H7 (cell line): ENCODE measurements at places on chromosomes 1 and 21. TPM values are rescaled to one million over a fixed set of nuclear protein-coding genes. Genes with fewer than 3 reads are reported as not detected.
A peak's percentile ranks its signal among the peaks of the same experiment; 100 is the strongest.

- peak; percentile 75 for DNase-seq
Observed at GRCh38 chr1:21663951-21664805, 5.0 kb downstream of the RAP1GAP start.

- DNase-seq: no peak
Observed at GRCh38 chr1:177650947-177651346, 318.9 kb downstream of the SEC16B start.

CD48 gene
- total RNA-seq: 0.74 and 2.2 TPM in 2 replicates

DNA sequence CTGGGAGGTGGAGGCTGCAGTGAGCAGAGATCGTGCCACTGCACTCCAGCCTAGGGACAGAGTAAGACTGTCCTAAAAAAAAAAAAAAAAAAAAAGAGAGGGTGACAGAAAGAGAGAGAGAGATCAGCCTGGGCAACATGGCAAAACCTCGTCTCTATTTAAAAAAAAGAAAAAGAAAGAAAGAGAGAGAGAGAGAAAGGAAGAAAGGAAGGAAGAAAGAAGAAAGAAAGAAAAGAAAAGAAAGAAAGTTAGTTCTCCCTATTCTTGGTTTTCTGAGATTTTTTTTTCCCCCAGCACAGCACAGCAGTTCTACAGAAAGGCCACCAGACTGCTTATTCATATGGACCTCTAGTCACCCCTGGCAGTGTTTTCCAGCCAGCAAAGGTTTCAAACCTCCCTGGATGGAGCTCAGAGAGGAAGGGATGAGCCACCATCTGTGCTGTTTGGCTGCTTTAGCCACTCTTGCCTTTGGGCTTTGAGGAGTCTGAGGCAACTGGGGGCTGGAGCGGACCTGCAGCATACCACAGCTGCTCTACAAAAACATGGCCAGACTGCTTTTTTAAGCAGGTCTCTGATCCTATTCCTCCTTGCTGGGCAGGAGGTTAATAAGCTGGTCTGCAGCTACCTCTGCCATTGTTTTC, 10.6 kb downstream of the S100A6 start:
- DNase-seq: no peak

DNA sequence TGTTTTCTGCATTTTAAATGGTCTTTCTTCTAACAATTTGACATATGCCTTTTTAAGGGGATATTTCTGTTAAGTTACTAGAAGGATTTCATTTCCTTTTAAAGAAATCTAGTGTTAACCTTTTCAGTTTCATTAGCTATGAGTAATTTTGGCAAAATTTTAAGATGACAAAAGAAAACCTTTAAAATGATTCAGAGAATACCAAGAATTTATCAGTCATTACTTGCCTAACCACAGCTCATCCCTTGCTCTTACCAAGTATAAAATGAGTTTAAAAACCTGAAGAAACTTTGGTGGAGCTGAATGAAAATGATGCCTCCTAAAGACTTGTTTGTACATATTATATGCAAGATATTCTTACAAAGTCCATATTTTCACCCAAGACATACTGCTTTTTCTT, 101.7 kb downstream of the NEK7 start:
- no peak for DNase-seq

GRCh38 chr1:214520544-214521165, 30.7 kb downstream of the PTPN14 start:
- no peak for DNase-seq

LDLRAD1 gene
- total RNA-seq: not detected in 2 replicates

DNA sequence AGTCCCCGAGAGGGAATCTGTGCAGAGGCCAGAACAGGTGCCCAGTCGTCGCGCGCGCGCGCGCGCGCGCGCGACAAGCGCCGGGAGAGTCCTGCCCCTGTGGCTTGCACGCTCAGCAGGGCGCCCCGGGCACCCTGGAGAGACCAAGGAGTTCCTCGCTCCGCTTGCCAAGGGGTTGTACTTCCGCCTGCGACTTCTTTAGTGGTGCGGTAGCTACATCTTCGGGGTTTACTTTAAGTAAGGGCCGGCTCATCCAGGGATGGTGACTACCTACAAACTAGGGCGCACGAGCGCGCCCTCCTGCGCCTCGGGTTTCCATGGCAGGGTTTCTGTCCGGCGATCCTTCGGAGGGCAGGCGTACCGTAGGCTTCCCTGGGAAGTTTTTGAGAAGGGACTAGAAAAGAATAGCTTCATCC, 1.4 kb downstream of the LHX4 start:
- DNase-seq: peak; percentile 86

DNA sequence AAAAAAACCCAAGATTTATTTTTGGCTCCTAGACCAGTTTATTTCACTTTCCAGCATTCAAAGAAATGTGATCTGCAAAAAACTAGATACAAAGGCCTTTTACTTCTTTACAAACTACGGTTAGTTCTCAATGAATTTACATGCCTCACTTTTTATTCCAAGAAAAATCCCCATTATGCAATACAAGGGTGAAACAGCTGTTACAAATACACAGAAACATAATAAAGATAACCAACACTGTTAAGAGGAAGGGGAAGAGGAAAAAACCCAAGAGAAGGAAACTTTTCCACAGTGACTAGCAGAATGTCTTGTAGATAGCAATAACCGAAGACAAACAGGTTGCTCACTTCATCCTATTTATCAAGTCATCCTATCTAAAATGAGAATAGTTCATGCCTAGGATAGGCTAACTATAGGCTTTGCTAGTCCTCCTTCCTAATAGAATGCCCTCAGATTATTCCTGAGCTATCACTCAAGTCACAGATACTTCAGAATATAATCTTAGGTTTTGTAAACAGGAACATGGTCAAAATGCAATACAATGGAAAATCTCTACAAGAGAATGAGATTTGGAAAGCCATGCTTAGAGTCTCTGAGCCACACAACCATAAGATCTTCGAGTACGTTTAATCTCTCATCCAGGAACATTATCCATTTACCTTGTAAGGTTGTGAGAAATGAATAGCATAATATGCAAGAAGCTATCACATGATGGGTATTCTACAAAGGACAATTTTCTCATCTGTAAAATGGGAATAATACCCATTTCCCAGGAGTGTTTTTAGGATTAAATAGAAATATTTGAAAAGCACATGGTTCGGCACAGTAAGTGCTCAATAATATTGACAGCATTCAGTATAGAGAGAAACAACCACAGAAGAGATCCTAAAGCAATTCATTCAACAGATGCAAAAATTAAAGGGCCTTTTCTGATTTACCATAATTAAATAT, 5.4 kb downstream of the PNRC2 start:
- no peak for DNase-seq

OR2M7 gene
- not detected in 2 replicates for total RNA-seq

GRCh38 chr1:9766759-9767442, 56.9 kb downstream of the CLSTN1 start:
- DNase-seq: no peak

CD52 gene
- 5.1 and 8.3 TPM in 2 replicates for total RNA-seq

DNA sequence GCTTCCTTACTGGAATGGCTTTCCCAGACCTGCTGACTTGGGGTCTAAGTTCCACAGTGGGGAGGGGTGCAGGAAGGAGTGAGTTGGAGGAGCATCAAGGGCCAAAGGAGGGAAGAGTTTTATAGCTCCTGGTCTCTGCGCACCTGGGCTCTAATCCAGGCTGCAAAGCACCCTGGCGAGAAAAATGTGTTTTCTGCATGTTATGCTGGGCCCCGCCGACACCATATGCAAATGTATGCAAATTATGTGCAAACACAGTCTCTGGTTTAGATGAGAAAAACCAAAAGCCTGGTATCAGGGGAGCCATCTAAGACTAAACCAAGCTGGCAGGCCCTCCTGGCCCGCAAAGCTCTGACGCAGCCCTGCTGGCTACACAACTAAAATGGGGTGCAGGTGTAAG, 95.0 kb downstream of the VWA5B1 start:
- DNase-seq: peak; percentile 46

GRCh38 chr1:41650028-41650880, 165.8 kb upstream of the EDN2 start:
- no peak for DNase-seq

GRCh38 chr1:15876357-15877055, 29.0 kb downstream of the SPEN start:
- DNase-seq: peak; percentile 73

DNA sequence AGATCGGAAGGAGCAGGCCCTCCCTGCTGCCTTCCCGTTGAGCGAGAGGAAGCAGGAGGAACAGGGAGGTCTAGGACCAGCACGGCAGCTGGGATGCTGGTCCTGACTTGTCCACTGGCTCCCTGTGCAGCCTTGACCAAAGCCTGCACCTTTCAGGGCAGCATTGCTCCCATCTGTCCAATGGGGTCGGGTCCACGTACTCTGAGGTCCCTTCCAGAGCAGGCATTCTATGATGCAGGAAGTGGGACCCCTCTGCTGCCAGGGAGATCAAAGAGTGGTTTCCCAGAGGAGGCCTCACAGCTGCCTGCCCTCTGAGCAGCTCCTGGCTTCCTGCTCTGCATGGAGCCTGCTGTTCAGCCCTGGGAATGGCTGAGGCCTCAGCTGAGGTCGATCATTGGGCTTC, 21.7 kb upstream of the ZNF362 start:
- DNase-seq: no peak

DNA sequence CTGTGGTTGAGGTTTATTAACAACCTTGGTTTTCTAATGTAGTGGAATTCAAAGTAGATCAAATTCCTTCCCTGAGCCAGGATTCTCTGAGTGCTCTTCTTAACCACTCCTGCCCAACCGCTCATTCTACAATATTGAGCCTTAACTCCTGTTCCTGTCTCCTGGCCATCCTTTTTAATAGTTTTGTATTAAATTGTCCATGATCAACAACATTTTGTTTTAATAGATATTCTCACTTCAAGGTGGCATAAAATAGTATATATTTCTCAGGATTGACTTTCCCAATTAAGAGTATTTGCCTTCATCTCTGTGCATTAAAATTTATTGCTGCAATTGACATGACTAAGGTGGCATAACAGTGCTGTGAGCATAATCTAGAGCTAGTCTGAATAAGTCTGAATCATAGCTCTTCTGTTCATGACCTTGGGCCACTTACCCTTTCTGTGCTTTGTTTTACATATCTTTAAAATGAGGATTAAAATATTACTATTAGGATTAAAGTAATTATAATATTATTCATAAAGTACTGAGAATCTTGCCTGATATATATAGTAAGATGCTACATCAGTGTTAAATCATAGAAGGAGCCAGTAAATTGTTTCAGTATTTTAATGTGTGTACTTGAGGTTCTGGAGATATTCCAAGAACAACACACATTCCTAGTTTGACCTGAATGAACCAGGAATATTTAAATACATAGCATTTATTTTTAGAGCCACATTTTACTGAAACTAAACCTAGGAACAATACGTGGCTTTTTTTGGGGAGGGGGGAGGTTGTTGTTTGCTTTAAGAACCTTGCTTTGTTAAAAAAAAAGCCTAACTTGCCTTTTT, 76.4 kb downstream of the ADGRL2 start:
- no peak for DNase-seq

DNA sequence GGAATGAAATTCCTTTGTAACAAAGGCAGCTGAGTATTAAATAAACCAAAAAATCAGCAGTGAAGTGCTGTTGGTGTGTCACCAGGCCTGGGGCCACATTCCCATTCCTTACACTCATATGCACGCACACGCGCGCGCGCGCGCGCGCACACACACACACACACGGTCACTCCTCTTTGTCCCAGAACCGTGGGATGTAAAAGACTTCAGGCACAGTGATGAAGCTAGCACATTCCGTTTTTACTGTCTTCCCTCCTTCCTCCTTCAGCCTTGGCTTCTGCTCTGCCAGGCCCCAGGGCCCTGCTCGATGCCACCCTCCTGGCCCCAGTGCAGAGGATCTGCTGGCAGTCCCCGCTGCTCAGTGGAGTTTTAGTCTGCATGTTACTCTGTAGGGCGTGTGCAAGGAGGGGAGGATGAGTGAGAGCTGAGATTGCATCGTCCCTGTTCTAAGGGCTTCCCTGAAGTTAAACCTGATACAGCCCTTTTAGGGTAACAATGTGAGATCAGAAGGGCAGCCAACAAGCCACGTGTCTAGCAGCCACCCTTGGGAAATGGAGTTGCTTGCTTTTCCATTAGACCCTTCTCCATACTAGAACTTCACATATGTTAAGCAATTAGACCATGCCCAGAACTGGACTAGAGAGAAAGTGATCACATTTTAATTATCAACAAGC, 71.7 kb upstream of the WDR26 start:
- peak; percentile 55 for DNase-seq

- DNase-seq: no peak
Observed at GRCh38 chr1:85983316-85983715, 173.3 kb downstream of the COL24A1 start.

- no peak for DNase-seq
Observed at GRCh38 chr1:157235307-157235706, 97.1 kb upstream of the ETV3 start.

DNA sequence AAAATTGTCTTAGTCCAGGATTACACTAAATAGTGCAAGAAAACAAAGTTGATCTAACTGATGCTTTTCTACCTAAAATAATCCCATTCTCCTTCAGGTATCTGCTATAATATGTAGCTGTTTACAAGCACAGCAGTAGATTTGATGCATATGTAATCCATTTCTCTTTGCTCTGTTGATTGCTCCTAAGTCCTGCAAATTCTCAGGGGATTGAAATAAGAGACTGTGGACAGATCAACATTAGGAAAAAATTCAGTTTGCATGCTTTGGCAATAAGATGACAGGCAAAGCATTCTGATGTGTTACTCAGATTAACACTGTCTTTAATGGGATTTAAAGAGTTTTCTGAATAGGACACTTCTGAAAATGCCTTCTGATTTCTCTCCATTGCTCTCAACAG, 34.7 kb downstream of the RNF11 start:
- DNase-seq: no peak

DNA sequence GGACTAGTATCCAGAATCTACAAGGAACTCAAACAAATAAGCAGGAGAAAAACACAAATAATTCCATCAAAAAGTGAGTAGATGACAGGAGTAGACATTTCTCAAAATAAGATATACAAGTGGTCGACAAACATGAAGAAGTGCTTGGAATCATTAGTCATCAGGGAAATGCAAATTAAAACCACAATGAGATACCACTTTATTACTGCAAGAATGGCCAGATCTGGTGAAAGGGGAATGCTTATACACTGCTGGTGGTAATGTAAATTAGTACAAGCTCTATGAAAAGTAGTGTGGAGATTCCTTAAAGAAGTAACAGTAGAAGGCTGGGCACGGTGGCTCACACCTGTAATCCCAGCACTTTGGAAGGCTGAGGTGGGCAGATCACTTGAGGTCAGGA, 73.8 kb downstream of the POU2F1 start:
- DNase-seq: no peak

DNA sequence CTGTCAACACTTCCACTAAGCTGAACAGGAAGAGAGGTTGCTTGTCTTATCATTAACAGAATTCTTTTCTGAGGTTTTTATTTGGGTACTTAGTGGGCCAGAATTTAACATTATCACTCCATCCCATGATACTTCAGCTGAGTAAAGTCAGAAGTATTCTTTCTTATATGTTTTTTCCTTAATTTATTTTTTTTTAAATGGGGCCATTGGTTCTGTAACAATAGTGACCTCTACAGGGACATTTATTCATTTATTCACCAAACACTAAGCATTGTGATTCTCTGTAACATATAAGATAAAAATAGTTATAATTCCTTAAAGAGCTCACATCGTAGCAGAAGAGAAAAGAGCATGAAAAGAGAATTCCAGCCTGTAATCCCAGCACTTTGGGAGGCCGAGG, 9.8 kb downstream of the GREM2 start:
- no peak for DNase-seq

GRCh38 chr21:44931137-44931500, 8.7 kb upstream of the SLX9 start:
- DNase-seq: peak; percentile 79
